Uterus (tissue), 4 donors: ENCODE measurements at places on chromosomes 7 and 10.

- DNase-seq, result no peak
Observed at GRCh38 chr10:121631365-121632029, 33.3 kb upstream of the FGFR2 start.

DNA sequence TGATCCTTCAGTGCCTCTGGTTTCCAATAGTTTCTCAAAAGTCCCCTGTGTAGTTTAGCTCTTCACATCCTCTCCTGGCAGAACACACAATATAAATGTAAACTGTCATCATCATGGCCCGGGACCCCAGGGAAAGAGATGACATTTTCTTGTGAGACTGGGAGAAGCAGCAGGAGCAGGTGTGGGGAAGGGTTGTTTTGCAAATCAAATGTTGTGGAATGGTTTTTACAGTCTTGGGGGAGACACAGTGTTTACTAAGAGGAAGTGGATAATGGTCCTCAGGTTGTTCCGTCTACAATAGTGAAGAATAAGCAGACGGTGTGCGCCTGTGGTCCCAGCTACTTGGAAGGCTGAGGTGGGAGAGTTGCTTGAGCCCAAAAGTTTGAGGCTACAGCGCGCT is 159.1 kb downstream of the SEC23IP start:
- no peak for DNase-seq

- no peak for DNase-seq
Observed at GRCh38 chr10:61470740-61471139, 17.6 kb upstream of the TMEM26 start.

DNA sequence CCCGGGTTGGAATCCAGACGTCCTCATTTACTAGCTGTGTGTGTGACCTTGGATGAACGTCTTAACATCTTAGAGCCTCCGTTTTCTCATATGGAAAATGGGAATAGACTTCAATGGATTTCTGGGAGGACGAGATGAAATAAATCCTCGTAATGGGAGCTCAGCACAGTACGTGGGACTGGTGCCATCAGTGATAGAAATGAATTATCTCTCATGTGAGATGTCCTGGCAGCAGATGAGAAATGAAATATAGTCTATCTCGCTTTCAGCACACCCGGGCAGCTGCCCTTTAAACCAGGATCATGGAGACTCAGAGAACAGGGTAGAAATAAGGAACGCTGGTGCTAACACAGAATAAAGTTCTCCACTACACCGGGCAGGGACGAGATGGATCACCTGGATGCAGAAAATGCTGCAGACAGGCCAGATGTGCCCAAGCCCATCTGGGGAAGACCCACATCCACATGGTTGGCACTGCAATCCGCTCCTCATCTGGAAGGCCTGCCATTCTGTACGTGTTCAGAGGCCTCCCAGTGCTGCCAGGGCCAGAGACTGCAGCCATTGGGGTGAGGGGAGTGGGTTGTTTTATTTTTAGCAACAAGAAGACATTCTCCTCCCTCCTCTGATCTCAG is 11.1 kb upstream of the EMX2 start:
- no peak for DNase-seq

DNA sequence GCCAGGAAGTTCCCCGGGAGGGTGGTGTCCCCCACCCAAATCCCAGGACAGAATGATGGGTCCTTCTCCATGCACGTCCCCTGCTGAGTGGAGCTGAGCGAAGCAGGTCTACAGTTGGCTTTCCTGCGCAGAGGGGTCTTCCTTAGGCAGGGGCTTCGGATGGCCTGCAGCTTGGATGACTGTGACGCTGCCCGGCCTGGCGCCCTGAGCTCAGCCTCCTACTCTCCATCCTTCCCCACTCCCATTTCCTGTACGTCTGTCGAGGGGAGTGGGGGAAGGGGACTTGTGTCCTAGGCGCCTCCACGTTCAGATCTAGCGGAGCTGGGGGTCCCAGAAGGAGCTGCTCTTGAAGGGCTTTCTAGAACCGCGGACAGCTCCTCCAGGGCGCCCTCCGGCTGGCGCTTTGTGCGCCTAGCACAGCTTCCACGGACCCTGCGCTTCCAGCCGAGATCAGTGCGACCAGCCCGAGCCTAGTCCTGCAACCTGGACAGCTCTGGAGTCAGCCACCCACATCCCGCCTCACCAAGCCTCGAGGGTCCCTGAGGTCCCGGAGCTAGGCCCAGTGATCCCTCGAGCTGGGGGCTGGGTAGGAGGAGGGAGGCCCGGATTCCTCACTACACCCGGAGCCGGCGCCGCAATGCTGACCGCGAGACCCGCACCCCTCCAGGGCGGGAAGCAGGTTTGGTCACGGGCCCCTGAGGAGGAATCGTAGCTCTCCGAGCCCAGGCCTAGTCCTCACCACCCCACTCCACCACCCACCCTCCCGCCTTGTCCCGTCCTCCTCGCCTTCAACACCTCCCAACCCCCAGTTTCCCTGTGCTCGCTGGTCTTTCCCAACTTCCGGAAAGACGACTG is 1.9 kb downstream of the GRID1 start:
- DNase-seq, result no peak
